ENCODE measurements at places on chromosomes 12 and 14.
A peak's percentile ranks its signal among the peaks of the same experiment; 100 is the strongest.

DNA sequence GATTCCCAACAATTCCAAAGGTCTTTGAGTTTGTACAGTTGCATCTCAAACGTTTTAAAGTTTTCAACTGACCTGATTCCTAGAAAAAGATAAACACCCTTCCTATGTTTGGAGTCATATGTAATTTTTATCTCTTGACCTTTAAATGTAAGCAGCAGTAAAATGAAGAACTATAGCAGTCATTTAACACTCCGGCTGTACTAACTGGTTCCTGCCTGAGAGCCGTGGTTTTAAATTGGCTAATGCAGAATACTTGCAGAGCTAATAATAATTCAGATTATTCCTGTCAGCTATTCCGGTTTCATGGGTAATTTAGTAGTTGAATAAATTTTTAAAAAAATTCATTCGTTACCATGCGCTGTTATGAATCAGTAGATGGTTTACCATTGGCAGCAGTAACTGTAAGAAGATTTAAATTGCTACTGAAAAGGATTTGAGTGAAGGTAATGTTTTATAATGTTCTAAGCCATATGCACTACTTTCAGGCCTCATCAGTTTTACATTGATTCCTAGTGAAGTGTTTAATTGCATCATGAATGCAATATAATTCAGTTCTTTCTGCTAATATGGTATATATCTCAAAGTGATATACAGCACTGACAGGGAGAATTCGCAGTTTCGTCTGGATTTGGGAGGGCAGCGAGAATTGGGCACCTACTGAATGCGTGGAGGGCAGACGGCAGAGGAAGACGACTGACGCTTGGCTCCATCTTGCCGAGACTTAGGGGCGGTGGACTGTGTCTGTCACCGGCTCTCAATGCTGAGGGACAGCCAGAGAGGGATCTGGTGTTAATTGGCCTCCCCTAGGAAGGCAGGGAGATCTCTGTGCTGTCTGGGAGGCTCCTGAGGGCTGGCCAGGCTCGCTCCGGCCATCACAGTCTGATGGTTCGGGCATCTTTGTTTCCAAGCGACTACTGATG, 217.7 kb downstream of the PHETA1 start:
- no peak for DNase-seq

DNA sequence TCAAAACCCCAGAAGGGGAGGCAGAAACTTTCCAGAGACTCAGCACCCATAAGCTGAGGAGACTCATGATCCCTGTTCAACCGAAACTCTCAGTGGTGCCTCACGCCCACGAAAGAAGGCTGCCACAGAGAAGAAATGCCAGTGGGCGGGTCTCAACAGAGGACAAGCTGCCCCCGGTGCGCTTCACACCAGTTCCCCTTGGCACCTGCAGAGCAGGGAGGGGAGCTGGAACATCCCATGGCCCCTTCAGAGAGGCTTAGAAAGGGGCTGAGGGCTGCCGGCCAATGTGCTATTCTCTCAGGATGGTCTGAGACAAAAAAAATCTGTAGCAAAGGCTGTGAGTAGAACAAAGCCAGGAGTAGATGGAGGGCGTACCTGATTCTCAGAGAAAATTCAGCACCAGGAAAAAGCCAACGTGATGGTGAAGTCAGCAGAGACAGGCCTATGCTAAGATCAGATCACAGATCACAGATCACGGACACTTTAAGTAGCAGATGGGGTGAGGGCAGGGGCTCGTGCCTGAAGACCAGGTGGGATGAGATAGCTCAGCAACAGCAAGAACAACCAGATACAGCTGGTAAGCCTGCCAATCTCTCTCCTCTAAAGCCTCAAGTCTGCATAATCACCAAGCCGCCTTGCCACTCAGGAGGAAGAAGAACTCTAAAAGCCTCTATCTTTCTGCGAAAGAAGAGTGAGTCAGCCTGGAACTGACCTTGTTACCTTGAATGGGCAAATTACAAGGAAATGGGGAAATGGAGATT, 206.4 kb upstream of the GRIP1 start:
- no peak for DNase-seq

- no peak for DNase-seq
Observed at GRCh38 chr12:82996168-82996812, 309.6 kb downstream of the TMTC2 start.

- DNase-seq = peak; percentile 10
Observed at GRCh38 chr12:104130760-104131159, 7.2 kb downstream of the NFYB start.

DNA sequence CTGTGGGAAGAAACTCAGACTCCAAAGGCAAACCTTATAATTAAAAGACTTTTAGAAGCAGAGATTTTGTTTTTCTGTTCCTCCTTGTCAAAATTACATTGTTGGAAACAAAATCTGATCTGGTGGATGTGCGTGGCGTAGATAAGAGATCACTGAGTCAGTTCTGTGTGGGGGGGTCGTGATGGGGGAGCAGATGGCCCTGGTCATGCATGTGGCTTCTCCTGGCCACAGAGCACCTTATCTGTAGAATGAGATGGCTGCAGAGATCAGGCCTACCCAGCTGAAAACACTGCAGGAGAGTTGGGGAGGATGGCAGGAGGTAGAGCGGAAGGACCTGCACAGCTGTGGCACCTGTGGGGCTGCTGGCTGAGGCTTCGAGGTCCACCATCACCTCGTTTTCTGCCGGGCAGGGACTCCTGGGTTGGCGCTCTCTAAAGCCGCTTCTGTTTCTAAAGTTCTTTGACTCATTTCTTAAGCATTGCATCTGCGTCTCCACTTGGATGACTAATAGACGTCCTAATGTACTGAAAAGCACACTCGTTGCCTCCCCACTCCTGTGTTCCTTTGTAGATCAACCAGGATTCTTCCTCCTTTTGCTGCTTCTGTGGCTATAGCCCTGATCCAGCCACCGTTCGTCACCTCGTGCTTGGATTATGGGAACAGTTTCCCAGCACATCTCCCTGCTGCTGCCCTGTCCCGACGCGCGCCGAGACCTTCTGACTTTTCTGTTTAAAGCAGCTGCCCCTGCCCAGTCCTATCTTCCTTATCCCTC, 93.4 kb downstream of the TSPAN9 start:
- DNase-seq = peak; percentile 88

DNA sequence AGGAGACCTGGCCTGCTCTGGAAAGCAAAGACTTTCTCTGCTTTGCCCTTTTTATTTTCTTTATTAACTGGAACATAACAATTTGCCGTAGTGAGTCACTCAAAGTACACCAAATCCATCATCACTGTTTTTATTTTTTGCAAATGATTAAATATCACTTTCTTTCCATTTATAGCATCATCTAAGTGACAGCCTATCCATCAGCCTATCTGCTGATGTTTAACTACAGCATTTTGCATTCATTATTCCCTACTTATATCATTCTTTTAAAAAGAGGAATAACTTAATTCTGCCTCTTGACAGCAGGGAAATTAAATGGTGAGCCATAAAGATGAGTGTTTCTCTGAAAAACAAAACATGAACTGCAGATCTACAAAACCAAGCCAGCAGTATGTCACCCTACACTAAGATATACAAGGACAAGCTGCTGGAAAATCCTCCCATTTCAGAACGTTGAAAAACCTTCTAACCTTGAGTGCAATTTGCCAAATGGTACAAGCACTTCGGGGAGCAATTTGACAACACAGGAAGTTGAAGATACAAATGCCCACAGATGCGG, 821.3 kb upstream of the TMEM132C start:
- peak; percentile 8 for DNase-seq
